ENCODE measurements at places on chromosomes 16 and 17. TPM values are rescaled to one million over a fixed set of nuclear protein-coding genes. Genes with fewer than 3 reads are reported as not detected.

Gene CCT6B
- 3.9 TPM for polyA plus RNA-seq

Gene SOCS1
- 10.4 TPM for polyA plus RNA-seq

Gene ABCA10
- 2.1 TPM for polyA plus RNA-seq

Gene DNAAF8
- 4.0 TPM for polyA plus RNA-seq

Gene CSH2
- polyA plus RNA-seq, result not detected

Data from kidney (tissue), 22 donors.